Stimulated activated CD8-positive, alpha-beta memory T cell treated with anti-CD3 and anti-CD28 coated beads, Interleukin-2, amount 100 ng/mL, for 1 hour (primary cell): ENCODE measurements at places on chromosomes 5 and 9.
A peak's percentile ranks its signal among the peaks of the same experiment; 100 is the strongest.

DNA sequence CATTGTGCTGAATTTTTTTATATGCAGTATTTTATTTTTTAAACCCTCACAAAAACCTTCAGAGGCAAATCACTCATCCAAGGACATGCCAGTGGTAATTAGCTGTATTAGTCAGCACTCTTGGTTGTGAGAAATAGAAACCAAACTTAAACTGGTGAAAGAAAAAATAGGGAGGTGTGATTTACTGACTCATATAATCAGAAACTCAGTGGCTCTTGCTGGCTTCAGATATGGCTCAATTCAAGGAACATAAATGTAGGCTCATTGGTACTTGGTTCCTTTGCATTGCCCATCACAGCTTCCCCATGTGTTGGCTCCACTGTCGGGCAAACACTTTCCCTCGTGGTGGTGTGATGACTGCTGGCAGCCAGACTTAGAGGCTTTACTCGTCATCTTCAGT, 497.2 kb downstream of the MAT2B start:
- no peak for DNase-seq

DNA sequence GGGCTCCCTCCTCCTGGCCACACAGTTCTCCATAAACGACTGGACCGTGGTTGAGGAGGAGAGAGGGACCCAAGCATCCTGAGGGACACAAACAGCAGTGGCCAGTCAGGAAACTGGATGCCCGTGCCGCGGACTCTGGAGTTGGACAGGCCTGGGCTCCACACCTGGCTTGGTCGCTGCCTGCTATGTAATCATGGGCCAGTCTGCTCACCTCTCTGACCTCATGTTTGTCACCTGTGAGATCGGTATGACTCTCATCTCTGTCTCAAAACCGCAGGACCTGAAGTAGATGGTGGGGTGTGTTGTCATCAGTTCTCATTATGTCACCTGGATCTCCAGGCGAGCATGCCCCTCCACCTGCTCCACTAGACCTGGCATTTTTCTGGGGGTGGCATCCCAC, 14.5 kb downstream of the CXXC5 start:
- DNase-seq, result no peak

- no peak for DNase-seq
Observed at GRCh38 chr9:70924895-70925547, 196.4 kb downstream of the TRPM3 start.

GRCh38 chr9:18722882-18723281, 248.9 kb downstream of the ADAMTSL1 start:
- no peak for DNase-seq

DNA sequence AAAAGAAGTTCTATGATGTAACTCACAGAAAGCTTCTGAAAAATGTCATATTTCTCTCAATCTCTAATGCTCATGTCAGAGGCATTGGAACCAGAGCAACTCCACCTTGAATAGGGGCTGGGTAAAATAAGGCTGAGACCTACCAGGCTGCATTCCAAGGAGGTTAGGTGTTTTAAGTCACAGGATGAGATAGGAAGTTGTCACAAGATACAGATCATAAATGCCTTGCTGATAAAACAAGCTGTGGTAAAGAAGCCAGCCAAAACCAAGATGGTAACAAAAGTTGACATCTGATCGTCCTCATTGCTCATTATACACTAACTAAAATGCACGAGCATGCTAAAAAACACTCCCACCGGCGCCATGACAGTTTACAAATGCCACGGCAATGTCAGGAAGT, 411.1 kb upstream of the GRIA1 start:
- no peak for DNase-seq

DNA sequence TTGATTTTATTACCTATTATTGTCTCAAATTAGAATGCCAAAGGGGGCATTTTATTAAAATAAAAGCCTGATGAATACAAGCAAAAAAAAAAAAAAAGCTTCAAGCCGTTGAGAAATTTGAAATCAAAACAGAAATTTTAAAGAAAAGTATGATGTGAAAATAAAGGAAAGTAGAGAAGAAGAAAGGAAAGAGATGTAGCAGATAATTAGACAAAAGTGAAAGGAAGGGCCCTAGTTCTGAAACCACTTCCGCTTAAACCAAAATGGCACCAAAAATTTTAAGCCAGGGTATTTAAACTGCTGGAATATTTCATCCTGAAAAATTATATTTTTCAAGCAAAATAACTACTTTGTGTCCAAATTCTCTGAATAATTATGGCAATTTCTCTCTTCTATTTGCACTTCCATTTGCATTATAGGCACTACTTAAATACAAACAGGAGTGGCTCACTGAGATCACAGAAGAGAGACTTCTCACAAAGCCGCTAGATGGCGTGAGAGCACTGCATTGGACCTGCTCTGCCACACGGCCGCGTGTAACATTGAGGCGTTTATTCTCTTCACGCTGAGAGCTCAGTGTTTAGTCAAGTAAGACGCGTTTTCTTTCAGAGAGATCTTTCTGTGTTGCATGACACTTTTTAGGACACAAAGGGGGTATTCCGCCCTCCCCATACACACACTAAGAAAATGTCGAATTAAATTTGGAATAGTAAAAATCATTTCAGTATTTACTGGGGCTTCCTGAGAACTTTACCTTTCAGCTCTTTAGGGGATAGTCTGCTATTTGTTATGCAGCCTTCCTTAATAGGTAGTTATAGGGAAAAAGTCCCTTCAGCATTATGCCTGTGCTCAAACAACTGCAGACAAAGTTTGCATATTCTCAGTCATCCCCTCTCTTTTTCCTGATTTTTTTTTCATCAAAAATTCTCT, 368.4 kb upstream of the CCNH start:
- peak; percentile 28 for DNase-seq

DNA sequence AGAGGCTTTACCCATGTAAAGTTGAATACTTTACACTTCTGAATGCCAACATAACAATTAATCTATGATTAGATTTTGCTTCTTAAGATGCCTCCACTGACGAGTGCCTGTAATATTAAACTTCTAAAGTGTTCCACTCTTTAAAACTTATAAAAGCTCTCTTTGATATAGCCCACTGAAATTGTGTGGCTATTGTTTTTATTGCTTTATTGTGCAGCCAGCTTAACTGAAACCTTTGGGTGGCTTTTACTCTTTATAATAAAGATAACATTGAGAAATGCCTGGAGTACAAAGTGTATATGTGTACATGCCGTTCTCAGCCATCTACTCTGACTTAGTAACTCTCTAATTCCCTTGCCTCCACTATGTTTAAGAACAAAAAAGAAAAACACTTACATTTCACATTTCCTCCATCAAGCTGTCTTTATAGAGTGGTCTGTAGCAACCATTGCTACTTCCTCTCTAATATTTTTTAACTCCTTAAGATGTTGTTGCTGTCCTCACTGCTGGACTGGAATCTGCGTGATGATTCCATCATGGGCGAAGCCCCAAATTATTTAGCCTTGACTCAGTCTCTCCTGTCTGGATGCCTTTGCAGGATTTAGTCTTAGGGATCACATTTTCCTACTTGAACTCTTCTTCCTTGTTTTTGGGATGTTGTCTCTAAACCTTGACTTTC, 9.1 kb downstream of the PIK3R1 start:
- DNase-seq, result no peak

GRCh38 chr5:418162-419121, 24.5 kb upstream of the EXOC3 start:
- no peak for DNase-seq

DNA sequence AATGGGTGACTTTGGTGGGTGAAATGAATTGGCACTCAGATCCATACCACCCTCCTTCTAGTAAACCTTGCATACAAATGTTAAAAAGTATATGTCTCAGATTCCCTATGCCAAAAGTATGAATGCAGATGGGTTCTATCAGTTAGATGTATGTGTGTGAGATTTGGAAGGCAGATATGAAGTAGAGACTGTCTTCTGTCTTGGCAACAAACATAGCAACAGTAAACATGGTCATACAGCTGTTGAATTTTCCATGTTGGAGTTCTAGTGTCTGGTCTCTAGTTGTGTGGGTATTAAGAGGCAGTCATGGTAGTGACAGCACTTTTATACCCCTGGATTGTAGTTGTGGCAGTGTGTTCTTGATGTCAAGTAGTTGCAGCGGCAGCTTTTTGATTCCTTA, 125.6 kb upstream of the PITX1 start:
- no peak for DNase-seq

GRCh38 chr9:2231829-2232228, 216.7 kb downstream of the SMARCA2 start:
- DNase-seq, result no peak

- no peak for DNase-seq
Observed at GRCh38 chr5:145445027-145445426, 390.1 kb downstream of the PRELID2 start.

DNA sequence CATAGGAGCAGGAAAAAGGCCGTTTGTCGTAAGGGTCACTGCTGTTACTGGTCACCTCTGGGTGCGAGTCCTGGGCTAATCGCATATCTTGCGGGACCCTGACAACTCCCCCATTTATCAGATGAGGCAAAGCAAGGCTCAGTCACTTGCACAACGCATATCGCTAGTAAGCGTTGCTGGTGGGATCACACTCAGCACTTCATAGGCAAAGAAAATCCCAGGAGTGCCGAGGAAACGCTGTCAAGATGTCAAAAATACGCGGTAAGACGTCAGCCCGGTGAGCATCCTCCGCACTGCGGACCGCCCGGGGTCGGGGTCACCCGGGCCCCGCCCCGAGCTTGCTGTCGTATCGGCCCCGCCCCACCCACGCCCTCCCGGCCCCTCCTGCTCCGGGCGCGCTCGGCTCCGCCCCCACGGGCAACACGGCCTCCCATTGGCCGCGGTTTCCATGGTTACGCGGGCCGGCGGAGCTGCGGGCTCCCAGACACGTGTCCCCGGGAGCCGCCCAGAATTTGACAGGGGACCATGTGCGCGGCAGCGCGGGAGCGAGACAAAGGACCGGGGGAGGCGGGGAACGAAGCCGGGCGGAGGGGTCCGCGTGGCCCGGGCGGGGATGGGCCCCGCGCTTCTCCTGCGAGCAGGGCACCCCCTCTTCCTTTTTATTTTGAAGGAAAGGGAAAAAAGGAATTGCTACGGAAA, 80.2 kb upstream of the IER5L start:
- DNase-seq, result peak; percentile 75
